ENCODE measurements at places on chromosomes 1 and 21.

DNA sequence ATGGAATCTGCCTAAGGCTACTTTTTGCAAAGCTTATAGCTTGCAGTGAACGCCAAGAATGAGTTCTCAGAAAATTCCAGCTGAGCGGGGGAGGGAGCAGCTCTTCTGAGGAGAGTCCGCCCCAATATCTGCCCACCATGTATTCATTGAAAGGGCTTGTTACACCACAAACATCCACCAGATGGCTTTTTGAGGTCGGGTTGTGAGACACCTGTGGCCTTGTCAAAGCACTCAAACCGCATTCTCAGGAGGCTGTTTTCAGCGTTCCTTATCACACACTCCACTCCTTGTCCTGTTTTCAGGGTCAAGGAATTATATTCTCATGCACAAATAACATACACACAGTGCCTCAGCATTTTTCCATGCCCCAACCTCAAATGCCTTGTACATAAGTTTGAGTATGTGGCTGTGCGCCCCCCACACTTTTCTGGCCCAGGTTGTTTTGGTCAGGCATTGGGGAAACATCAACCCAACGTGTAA is 3.9 kb upstream of the C4BPB start:
- peak; percentile 41 for DNase-seq

- no peak for DNase-seq
Measured at GRCh38 chr1:206505702-206506355, 1.5 kb upstream of the RASSF5 start.

- DNase-seq = no peak
Measured at GRCh38 chr1:157487096-157487495, 65.2 kb downstream of the FCRL5 start.

DNA sequence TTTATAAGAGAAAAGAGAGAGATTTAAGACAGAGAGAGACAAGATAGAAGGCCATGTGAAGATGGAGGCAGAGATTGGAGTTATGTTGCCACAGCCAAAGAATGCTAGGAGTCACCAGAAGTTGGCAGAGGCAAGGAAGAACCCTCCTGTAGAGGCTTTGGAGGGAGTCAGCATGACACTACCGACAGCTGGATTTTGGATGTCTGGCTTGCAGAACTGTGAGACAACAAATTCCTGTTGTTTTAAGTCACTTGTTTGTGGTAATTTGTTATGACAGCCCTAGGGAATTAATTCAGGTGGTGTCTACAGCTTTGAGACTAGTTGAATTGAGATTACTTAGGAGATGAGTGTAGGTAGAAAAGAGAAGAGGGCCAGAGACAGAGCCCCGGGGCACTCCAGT is 158.5 kb downstream of the DNM3 start:
- no peak for DNase-seq

DNA sequence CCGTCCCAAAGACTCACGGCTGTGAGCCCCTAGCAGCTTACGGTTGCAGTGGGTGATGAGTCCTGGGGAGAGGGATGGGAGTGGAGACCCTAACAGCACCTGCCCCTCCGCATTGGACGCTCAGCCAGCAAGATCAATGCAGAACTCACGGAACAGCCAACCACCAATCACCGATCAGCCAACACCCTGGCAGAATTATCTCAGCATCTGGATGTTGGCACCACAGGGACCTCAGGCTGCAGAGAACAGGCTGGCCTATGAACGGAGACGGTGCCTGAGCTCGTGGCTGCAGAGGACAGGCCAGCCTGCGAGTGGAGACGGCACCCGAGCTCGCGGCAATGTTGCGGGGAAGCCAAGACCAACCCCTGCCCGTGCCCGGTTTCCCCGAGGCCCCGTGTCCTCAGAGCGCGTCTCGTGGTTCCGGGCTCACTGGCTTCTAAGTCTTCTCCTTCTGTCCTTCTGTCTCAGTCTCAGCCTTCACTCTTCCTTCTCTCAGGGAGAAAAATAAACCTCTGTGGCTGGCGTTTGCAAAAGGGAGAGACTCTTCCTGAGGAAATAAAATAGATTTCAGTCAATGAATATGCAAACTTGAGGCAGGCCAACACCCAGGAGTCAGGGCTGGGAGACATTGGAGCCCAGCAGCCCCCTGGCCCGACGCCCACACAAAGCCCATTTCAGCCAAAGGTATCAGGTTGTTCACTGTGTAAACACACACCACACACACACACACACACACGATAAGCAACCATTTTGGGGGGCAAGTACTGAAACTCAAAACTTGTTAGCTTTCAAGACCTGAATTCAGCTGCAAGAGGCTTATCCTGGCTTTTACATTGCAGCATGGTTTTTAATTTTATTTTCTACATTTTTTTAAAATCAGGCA is 67.8 kb downstream of the SIK1 start:
- no peak for DNase-seq

- DNase-seq = no peak
Measured at GRCh38 chr1:60923389-60924087, 158.8 kb upstream of the NFIA start.

DNA sequence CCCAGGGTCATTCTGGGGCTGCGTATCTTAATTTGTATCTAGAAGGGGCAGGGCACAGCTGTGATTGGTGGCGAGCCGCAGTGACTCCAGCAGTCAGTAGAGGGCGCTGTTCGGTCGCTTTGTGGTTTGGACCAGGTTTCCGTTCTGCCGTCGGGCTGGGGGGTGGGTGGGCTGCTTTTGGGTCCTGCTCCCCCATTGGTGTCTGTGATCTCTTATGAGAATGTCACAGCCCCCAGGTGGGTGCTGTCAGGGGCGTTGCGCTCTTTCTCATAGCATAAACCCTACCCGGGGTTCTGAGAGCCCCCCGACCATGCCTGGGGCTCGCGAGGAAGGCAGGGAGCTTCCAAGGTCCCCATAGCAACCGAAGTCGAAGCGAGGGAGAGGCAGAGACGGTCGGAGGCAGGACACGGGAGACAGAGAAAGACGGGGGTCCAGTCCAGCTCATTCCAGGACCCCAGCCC is 5.4 kb downstream of the TFF3 start:
- DNase-seq = peak; percentile 48

GRCh38 chr1:168202941-168203654 is 22.7 kb upstream of the SFT2D2 start:
- DNase-seq = no peak

GRCh38 chr1:198523182-198523950 is 17.1 kb downstream of the ATP6V1G3 start:
- DNase-seq = no peak

GRCh38 chr1:97200595-97200994 is 479.0 kb downstream of the PTBP2 start:
- DNase-seq = no peak

DNA sequence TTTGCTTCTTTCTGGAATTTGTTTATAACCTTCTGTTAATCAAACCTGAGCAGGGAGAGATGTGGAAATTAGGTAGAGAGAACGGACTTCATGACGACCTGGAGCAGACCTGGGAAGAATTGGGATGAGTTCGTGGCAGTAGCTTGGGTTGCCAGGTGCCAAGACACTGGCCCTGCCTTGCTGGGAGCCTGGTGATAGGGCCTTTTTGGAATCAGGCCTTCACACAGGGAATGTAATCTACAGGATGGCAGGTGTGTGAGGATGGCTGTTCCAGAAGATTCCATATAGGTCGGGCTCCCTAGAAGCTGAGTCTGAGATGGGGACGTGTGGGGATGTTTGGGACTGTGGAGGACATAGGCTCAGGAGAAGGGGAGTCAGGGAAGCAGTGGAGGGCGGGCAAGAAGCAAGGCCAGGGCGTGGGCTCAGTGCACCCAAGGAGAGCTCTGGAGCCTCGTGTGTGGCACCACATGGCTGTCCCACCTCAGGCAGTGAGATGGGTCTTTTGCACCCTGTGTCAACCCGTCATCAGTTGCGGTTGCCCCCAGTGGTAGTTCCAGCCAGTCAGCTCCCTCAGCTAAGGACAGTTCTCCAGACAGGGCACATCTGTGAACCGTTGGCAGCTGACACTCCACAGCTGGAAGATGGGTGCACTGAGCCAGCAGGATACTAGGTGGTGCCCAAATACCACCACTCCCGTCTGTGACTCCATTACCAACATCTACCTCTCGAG is 395.9 kb downstream of the MATN1 start:
- DNase-seq = no peak

DNA sequence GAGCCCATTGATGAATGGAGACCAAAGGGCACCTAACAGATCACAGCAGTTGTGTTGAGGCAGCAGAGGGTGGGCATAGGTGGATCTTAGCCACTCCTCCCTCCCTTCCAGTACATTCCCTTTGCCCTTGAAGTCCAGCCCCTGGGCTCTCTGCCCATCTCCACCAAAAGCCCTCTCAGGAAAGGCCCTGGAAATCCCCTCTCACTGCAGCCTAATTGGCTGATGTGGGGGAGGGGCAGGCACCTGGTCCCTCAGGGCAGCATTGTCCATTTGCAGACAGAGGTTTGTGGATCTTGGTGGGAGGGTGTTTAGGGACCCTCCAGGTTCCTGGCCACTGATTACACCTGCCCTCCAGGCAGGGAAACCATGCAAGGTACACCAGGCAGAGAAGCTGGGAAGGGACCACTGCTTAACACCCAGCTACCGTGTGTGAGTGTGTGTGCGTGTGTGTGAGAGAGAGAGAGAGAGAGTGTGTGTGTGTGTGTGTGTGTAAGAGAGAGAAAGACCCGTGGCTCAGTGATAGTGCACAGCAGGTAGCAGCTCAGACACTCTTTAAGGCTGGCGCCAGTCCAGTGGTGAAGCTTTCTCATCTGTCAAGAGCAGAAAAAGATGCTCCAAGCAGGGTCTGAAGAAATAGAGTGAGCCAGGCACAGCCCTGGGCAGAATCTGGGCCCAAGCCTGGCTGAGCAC is 71.1 kb downstream of the MATN1 start:
- no peak for DNase-seq

DNA sequence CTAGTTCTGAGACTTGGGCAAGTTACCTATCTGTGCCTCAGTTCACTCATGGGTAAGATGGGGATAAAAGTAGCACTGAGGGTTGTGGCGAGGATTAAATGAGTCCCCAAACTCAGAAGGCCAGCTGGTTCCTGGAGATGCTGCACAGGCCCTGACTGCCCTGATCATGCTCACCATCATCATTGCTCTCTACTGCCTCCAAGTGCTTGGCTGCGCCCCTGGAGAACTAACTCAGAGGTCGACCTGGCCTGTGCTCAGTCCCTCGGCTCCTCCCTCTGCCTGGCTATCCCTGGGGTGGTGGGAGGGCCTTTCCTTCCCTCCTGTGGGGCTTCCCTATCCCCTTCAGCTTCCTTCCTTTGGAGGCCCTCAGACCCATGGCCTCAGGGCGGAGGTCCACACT is 5.6 kb downstream of the SLC5A9 start:
- no peak for DNase-seq

DNA sequence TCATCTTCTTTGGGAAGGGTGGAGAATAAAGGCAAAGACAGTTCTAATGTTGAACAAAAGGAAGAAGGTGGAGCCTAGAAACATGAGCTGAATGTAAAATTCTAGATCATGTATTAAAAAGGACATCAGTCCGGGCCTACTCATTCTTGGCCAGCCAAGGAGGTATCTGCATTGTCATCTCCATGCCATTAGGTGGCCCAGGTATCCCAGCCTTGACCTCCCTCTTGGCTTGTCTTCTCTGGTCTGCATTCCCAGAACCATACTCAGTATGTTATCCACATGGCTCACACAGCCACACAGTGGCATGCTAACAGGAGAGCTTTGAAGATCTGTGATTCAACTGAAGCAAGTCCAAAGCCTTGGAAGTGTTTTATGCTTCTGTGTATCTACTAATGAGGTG is 369.8 kb upstream of the KAZN start:
- DNase-seq = no peak

GRCh38 chr1:12296623-12297022 is 66.8 kb downstream of the VPS13D start:
- no peak for DNase-seq

- DNase-seq = peak; percentile 49
Measured at GRCh38 chr1:161726473-161727255, 5.3 kb downstream of the FCRLB start.

DNA sequence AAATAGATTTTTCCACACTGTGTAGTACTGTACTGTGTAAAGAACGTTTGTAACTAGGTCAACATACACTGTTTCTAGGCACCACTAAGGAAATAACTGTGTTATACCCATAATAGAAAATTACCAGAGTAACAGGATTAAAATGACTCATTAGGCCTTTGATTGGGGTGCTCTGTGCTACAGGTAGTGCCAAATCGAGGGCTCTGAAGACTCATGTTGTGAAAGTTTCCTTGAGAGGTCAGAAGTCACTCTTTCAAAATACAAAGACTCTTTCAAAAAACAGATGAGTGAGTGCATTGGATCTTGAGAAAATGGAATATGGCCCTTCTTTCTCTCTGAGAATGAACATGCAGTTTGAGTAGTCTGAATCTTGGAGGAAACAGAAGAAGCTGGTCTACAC is 143.0 kb downstream of the MRPL39 start:
- DNase-seq = no peak

- peak; percentile 51 for DNase-seq
Measured at GRCh38 chr1:3611170-3612019, at the start of gene MEGF6. MEGF6 (minus strand) TSS chr1:3611508; CDS start chr1:3611268, 240 bp downstream.

DNA sequence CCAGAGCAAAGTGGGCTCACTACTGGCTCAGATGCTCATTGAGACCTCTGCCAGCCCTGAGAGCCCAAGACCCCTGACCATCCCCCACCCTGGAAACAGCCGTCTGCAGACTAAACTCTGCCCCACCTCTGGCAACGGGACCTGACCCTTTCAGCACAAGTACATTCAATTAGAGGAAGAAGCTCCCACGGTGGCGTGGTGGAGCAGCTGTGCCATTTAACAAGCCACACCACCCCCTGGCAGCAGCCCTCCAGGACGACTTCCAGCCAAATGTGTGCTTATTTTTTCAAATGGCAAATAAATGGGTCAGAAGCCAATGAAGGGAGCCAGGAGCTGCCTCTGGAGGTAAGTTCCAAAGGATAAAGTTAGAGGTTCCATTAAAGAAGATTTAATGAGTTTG is 226.7 kb downstream of the NPHP4 start:
- DNase-seq = no peak

DNA sequence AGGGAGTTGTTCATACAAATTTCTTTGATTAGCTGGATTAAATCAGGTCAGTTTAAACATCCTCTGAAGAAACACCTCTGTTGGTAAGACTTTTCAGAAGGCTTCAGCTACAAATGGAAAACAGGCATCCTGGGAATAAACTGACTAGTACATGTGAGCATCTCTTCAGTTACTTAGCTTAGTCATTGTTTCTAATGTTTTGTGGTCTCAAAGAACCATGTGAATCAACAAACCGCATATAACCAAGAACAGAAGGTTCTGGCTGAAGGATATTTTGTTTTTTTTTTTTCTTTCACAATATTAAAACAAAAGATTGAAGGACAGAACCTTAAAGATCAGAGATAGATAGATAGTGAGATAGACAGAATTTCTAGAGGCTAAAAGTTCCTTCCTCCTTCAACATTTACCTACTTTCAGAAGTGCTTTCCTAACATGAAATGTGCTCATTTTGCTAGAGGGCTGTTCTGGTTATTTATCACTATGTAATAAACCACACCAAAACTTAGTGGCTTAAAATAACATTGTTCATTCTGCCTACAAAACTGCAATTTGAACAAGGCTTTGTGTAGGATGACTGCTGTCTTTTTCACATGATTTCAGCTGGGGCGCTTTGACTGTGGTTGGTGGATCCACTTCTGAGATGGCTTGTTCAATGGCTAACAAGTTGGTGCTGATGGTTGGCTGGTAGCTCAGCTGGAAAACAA is 119.8 kb upstream of the PTGFR start:
- DNase-seq = no peak

GRCh38 chr21:41432562-41433460 is 6.8 kb downstream of the MX1 start:
- DNase-seq = no peak

GRCh38 chr1:96234299-96234698 is 487.3 kb upstream of the PTBP2 start:
- no peak for DNase-seq

Measured in activated T-cell treated with anti-CD3 and anti-CD28 coated beads for 24 hours (primary cell).